ENCODE measurements at places on chromosomes 1 and 21. TPM values are rescaled to one million over a fixed set of nuclear protein-coding genes. Genes with fewer than 3 reads are reported as not detected.

GRCh38 chr21:45989355-45990048 is 7.9 kb downstream of the COL6A1 start:
- DNase-seq: no peak

DNA sequence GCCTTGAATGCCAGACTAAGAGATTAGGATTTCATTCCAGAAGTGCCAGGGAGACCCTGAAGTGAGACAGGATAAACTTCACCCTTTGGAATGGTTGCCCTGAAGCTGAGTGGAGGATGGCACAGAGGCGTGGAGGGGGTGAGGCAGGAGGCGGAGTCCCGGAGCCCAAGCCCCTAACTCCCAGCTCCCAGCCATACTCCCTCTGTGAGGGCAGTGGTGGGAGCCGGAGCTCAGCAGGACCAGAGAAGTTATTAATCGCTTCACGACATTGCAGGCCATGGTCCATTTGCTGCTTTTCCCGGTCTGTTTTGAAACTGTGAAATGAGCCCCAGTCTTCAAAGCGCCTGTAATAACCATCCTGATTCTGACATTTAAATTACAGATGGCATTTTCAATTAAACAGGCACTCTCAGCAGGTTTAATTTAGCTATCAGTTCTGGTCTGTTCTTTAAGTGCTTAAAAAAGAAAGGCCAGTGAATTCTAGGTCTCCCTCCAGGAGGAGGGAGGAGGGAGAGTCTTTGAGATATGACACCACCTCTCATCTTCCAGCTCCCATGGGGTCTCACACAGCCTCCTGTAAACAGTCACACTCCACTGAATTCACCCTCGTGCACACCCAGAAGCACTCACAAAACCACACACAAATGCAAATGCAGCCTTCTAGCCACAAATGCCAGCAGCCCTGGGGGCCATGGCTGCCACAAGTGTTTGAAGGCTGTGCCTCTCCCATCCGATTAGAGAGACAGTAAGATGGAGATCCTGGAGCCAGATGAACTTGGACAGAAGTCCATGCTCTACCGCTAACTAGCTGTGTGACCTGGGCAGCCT is 19.6 kb downstream of the FBXO2 start:
- no peak for DNase-seq

DNA sequence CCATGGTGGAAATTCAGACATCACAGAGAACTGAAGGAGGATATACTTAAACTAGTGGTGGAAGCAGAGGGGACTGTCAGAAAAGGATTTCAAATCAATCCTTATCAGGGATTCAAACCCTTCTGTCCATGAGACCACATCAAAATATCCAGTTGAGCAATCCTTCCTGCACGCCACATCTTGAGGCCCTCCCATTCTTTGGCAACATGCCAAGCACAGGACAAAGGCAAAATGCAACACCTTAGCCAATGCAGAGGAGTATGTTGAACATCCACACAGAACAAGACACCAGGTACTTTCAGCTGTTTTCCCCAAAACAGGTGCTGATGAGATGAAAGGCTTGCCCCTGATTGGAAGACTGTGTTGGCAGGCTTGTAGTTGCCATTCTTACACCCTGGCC is 81.8 kb upstream of the PLXNA2 start:
- no peak for DNase-seq

DNA sequence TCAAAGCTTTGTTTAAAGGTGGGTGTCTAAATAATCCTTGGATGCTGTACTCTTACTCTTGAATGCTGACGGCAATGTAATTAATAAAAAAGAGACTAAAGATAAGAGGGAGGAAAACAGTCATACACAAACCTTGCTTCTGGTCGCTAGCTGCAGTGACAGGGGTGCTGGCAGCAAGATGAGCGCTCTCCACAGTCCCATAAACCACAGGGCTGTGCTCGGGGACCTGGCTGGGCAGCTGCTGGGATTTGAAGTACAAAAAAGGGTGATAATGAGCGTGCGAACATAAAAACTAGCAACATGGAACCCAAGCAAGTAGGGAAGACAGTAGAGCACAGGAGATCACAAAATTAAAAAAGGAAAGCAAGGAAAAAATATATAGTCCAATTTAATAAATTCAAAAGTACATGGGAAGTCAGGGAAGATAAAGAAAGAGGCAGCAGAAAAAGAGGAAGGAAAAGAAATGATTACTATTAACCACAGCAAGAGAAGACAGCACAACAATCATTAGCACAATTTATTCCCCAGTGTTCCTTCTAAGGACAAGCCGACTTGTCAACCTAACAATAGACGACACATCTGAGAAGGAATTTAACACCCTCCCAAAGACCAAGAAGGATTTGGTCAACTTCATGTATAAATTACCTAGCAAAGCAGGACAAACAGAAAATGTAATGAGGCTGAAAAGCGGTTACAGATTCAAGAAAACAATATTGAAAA is 162.9 kb upstream of the HP1BP3 start:
- no peak for DNase-seq

- no peak for DNase-seq
Observed at GRCh38 chr1:87053446-87053845, 139.0 kb downstream of the HS2ST1 start.

DNA sequence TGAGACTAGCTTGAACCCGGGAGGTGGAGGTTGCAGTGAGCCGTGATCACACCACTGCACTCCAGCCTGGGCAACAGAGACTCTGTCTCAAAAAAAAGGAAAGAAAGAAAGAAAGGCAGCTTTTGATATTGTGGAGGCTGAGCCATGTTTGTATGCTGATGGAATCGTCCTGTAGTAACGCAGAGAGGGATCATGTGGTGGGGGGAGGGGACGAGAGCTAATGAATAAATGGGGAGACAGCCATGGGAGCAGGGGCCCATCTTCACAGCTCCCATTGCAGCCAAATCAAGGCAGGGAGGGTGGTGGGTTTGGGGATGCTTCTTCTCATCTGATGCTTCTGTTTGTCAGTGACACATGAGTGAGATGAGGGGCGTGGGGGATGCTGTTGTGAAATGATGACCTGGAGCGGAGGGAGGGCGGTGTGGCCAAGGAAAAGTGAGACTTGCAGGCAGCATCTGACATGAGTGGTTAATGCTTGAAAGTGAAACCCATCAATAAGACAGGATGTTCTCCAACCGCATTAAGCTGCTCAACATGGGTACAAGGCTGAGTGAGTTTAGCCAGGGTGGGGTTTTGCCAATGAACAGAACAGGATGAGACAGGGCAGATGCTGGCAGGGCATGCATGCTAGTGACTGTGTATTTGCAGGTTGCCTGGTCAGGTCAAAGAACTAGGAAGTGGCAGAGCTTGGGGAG is 16.7 kb downstream of the SPATA21 start:
- no peak for DNase-seq

GRCh38 chr1:24045771-24046170 is 65.6 kb upstream of the SRSF10 start:
- no peak for DNase-seq

DNA sequence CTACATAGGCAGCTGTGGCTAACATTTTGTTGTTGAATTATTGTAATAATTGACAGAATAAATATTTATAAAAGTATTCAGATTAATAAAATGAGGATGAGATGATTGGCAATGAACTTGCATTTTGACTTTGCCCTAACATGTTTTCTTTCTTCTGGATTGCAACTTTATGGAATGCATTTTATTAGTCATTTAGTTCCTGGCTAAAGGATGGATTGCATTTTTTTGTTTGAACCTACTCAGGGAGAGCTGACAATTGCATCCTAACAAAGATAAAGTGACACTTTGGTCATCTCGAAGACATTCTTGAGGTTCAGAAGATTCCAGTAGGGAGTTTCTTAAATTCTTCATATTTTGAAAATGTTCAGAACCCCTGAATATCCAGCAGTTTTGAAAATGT is 37.5 kb downstream of the PGM1 start:
- no peak for DNase-seq

- DNase-seq: no peak
Observed at GRCh38 chr1:85428471-85429089, 36.4 kb downstream of the DDAH1 start.

IRF6 gene
- 0.52 TPM for polyA plus RNA-seq

DYNLT5 gene
- polyA plus RNA-seq: 1.9 TPM

FCGR3A gene
- 2.0 TPM for polyA plus RNA-seq

NBPF26 gene
- 15.6 TPM for polyA plus RNA-seq
